ENCODE measurements at places on chromosomes 2 and 18. TPM values are rescaled to one million over a fixed set of nuclear protein-coding genes. Genes with fewer than 3 reads are reported as not detected.

Gene TPO
- total RNA-seq = 2.4 TPM

Gene DSG1
- not detected for total RNA-seq

Gene ASAP2
- total RNA-seq = 4.1 TPM

Gene INPP5D
- total RNA-seq = 4.2 TPM

Gene OBSL1
- 38.7 TPM for total RNA-seq

Gene PUM2
- total RNA-seq = 53.3 TPM

Gene EFR3B
- total RNA-seq = 1.7 TPM

Gene SH2D6
- not detected for total RNA-seq

Gene PLEK
- 3.9 TPM for total RNA-seq

Gene NPHP1
- 17.7 TPM for total RNA-seq

Gene NR4A2
- 1.5 TPM for total RNA-seq

Gene COBLL1
- total RNA-seq = 3.4 TPM

Gene GATA6
- total RNA-seq = 0.53 TPM

Gene EIPR1
- total RNA-seq = 12.0 TPM

Gene UGT1A6
- total RNA-seq = not detected

Data from psoas muscle (tissue), 8 donors.